Activated T-helper 1 cell treated with anti-CD3 and anti-CD28 coated beads, Interleukin-12 subunit alpha, Interleukin-12 subunit beta, Interleukin-2, Interleukin-4 antibody, amounts not matched to agents 30 ng/mL and 10 ng/mL and 1 ng/mL, durations not matched to agents 14 hours and 24 hours and 36 hours (primary cell): ENCODE measurements at places on chromosomes 12 and 14. TPM values are rescaled to one million over a fixed set of nuclear protein-coding genes. Genes with fewer than 3 reads are reported as not detected.

GRCh38 chr12:123998991-123999359, 26.0 kb downstream of the ZNF664 start:
- no peak for DNase-seq
- H3K27ac ChIP-seq = no peak overlapping the region
- H3K4me3 ChIP-seq = no peak overlapping the region
- H3K4me1 ChIP-seq = peaks cover 32% of the 10 kb centered on the region
- no peaks in the 10 kb centered on the region for H3K27me3 ChIP-seq
- H3K36me3 ChIP-seq = peaks cover 6% of the 10 kb centered on the region

DNA sequence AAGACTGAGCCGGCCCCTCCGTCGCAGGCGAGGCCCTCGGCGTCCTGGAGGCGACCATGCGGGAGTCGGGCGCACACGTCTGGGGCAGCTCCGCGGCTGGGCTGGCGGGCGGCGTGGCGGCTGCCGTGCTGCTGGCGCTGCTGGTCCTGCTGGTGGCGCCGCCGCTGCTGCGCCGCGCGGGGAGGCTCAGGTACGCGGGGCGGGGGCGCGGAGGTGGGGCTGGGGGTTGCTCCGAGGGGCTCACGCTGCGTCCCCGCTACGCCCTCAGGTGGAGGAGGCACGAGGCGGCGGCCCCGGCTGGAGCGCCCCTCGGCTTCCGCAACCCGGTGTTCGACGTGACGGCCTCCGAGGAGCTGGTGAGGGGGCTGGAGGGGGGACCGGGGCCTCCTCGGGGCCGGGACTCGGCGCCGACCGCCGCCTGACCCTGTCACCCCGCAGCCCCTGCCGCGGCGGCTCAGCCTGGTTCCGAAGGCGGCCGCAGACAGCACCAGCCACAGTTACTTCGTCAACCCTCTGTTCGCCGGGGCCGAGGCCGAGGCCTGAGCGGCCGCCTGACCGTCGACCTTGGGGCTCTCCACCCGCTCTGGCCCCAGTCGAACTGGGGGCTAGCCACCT, 7.8 kb downstream of the AMN start:
- H3K27ac ChIP-seq = no peak overlapping the region
- no peaks in the 10 kb centered on the region for H3K36me3 ChIP-seq
- DNase-seq = no peak
- H3K27me3 ChIP-seq = peaks cover 33% of the 10 kb centered on the region

GRCh38 chr12:27493260-27493940, 30.6 kb upstream of the PPFIBP1 start:
- peaks cover 13% of the 10 kb centered on the region for H3K36me3 ChIP-seq
- H3K4me1 ChIP-seq = peaks cover 24% of the 10 kb centered on the region
- DNase-seq = no peak
- H3K27me3 ChIP-seq = peaks cover 7% of the 10 kb centered on the region

DNA sequence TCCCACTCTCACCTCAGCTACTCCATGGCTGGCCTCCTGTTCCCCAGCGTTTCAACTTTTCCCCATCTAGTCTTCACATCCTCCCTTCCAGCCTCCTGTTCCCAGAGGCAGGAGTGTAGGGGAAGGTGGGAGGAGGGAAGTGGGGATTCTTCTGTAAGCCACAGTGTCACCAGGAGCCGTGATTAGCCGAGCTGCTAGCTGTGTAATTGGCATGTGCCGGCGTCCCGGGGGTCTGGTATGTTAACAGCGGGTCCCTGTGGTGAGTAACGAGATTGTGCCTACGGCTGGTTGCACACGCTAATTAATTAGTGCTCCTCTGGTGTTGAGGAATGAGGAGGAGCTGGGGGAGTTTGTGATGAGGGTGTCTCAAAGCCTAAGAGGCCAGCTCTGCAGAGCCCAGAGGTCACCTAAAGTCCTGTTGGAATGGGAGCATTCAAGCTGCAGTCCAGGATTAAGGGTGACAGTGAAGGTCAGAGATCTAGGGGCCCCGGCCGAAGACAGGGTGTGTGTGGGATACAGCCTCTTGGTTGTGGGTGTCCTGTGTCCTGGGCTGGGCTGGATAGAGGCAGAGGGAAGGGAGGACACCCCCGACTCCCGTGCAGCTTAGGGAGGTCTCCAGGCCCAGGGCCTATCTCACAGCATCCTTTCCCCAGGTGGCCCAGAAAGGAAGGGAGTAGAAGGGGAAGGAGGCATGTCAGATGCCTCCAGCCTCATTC, 10.0 kb upstream of the CALCOCO1 start:
- H3K27ac ChIP-seq = no peak overlapping the region
- peaks cover 46% of the 10 kb centered on the region for H3K27me3 ChIP-seq
- no peak for DNase-seq
- peaks cover 2% of the 10 kb centered on the region for H3K36me3 ChIP-seq

GRCh38 chr14:32421781-32422180, 92.7 kb downstream of the AKAP6 start:
- no peaks in the 10 kb centered on the region for H3K36me3 ChIP-seq
- no peaks in the 10 kb centered on the region for H3K4me1 ChIP-seq
- H3K4me3 ChIP-seq = no peak overlapping the region
- H3K27ac ChIP-seq = no peak overlapping the region

DNA sequence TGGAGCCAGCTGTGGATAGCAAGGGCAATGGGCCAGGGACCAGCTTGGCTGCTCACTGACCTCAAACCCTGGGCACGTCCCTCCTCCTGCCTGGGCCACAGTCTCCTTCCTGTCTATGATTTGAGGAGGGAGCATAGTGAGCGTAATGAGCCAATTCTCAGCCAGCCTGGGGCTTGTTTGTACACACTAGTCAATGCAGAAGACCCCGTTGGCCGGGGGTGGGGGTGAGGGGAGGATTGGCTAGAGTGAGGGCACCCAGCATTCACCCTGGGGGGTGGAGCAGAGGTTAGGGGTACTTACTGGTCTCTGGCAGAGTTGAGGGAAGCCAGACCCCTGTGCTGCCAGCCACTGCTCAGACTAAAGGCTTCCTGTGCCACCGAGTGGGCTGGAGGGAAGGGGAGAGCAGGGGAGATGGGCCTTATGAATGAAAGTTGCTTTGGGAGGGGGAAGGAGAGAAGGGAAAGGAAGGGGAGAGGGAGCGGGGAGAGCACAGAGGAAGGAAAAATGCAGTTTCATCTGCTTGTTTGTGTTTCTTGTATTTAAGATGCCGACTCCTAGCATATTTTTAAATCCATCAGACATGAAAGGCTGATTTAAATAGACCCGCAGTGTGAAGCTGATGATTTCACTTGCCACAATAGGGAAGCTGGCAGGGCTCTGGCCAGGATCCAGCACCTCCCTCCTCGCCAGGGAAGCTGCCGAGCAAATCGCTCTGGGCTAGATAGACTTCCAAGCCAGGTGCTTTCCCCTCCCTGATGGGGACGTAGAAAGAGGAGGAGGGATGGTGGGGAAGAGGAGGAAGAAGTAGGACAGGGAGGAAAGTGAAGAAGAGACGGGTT, 114.0 kb downstream of the PRMT8 start:
- H3K4me3 ChIP-seq = no peak overlapping the region
- H3K4me1 ChIP-seq = no peaks in the 10 kb centered on the region
- no peak for DNase-seq
- H3K36me3 ChIP-seq = peaks cover 11% of the 10 kb centered on the region

DNA sequence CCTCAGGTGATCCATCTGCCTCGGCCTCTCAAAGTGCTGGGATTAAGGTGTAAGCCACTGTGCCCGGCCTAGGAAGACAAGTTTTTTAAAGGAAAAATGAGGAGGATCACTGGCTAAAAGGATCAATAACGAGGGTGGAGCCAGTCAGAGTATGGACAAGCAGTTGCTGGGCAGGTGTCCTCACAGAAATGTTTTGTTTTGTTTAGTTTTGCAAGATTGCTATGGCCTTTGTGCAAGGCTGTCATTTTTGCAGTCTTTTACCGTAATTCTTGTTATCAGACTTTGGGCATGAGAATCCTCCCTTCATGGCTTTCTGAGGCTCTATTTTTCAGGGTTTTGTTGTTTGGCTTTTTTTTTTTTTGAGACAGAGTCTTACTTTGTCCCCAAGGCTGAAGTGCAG, 11.9 kb upstream of the METAP2 start:
- no peak overlapping the region for H3K4me3 ChIP-seq
- no peaks in the 10 kb centered on the region for H3K27me3 ChIP-seq
- no peaks in the 10 kb centered on the region for H3K36me3 ChIP-seq
- DNase-seq = no peak
- no peaks in the 10 kb centered on the region for H3K4me1 ChIP-seq

DNA sequence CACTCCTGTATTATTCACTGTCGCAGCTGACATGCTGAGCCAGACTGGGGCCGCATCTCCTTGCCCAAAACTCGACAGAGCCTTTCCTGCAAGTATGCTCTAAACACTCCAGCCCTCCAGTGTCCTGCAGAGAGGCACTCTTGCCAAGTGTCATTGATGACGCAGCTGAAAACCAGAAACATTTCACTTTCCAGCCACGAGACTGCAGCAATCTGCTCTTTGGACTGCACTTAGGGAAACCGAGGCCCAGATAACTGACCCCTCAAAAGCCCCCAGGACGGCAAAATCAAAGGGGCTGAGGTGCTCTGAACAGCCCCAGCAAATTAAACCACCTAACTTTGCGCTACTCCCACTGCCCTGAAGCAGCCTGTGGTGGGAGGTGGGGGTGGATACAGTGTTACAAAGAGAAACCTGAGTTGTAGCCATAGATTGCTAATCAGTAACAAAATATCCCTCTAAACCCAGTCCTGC, 2.6 kb downstream of the CCDC85C start:
- DNase-seq = no peak
- peak overlapping the region; percentile 72 for H3K4me3 ChIP-seq
- no peak overlapping the region for H3K27ac ChIP-seq
- no peaks in the 10 kb centered on the region for H3K36me3 ChIP-seq
- H3K4me1 ChIP-seq = peaks cover 24% of the 10 kb centered on the region
- H3K27me3 ChIP-seq = peaks cover 12% of the 10 kb centered on the region

GRCh38 chr14:91237219-91237618, 7.3 kb downstream of the GPR68 start:
- no peak for DNase-seq
- H3K4me3 ChIP-seq = no peak overlapping the region
- peaks cover 66% of the 10 kb centered on the region for H3K4me1 ChIP-seq
- peaks cover 43% of the 10 kb centered on the region for H3K36me3 ChIP-seq
- no peak overlapping the region for H3K27ac ChIP-seq
- no peaks in the 10 kb centered on the region for H3K27me3 ChIP-seq

GRCh38 chr14:61470261-61470960, 149.0 kb downstream of the PRKCH start:
- no peak for DNase-seq
- peaks cover 48% of the 10 kb centered on the region for H3K36me3 ChIP-seq
- peak overlapping the region; percentile 84 for H3K4me3 ChIP-seq
- H3K27ac ChIP-seq = peak overlapping the region; percentile 75

DNA sequence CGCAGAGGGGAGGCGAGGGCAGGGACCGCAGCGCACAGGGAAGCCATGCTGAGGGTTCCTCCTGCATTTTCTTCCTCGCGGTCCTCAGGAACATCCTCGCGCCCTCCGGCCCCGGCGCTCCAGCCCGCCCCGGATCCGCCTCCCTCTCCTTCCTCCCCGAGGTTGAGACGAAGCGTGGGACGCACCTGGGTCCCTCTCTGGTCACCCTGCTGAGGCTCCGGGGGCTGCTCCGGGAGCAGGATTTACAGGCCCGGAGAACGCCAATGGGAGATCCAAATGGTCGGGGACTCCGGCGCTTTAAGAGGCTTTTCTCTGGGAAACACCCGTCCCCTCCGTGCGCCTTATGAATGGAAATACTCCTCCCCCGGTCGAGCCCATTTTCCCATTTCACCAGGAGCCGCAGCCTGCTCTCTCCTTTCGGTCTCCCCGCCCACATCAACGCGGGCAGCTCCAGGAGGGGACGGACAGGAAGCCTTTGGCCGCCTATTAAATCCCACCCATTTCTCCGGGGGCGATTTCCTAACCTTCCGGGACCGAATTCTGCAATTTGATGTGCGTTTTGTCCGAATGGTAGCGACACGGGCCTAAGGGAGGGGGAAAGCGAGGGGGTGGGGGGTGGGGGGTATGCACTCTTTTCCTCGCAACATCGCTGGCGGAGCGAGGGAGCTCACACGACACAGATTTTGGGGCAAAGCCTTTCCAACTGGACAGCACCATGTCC, at the start of gene UNC79:
Gene UNC79 (plus strand): TSS at position 625 of the 721 bp plus-strand sequence. CDS start 91 bp downstream, at position 716.
- DNase-seq = no peak
- no peaks in the 10 kb centered on the region for H3K36me3 ChIP-seq
- no peaks in the 10 kb centered on the region for H3K4me1 ChIP-seq
- no peak within 1 kb of the TSS for H3K4me3 ChIP-seq
- no peak within 1 kb of the TSS for H3K27ac ChIP-seq

GRCh38 chr14:101944451-101944850, 19.9 kb upstream of the DYNC1H1 start:
- no peaks in the 10 kb centered on the region for H3K36me3 ChIP-seq
- H3K4me3 ChIP-seq = no peak overlapping the region
- peaks cover 24% of the 10 kb centered on the region for H3K27me3 ChIP-seq
- no peak for DNase-seq

Gene SLC35E3
- total RNA-seq = 5.9 and 6.3 TPM in 2 replicates

Gene TMEM179
- total RNA-seq = 0.12 and 0.36 TPM in 2 replicates

Gene CTSG
- not detected in 2 replicates for total RNA-seq

Gene ACYP1
- 37.9 and 43.0 TPM in 2 replicates for total RNA-seq

Gene TMTC1
- total RNA-seq = 0.49 and 0.57 TPM in 2 replicates

Gene MGP
- not detected in 2 replicates for total RNA-seq

Gene RASSF9
- total RNA-seq = not detected in 2 replicates

Gene IAPP
- not detected in 2 replicates for total RNA-seq
